Right cardiac atrium (tissue), 5 donors: ENCODE measurements at places on chromosomes 7 and 10. TPM values are rescaled to one million over a fixed set of nuclear protein-coding genes. Genes with fewer than 3 reads are reported as not detected.

DNA sequence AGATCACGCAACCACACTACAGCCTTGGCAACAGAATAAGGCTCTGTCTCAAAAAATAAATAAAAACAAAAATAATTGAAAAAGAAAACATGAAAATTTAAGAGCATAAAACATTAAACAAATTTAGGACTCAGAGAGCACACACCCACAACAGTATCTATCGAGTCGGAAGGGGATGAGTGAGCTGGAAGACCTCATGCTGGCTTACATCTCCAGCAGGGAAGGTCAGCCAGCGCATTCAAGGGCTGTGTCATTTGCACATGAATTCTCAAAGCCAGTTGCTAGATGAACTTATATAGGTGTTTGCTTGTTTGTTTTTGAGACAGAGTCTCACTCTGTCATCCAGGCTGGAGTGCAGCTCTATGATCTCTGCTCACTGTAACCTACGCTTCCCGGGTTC is 50.3 kb downstream of the SRRM3 start:
- no peak for DNase-seq

- no peak for DNase-seq
These were observed 100.5 kb upstream of the CARD11 start for GRCh38 chr7:3143869-3144775.

DNA sequence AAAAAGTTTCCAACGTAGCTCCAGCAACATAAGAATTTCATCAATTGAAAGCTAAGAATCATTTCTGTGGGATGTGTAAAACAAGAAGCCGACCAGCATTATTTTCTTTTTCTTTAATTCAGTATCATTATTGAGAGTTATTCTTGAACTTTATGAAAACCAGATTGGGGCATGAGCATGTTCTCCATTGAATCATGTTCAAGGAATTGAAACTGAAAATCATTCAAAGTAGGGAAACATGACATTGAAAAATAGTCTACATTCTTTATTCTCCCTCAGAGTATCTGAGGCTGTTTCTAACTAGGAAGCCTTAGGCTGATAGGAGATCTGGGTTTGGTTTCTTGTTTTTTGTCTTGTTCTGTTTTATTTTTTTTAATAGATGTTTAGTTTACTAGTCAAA is 253.7 kb downstream of the DYNC1I1 start:
- no peak for DNase-seq

DNA sequence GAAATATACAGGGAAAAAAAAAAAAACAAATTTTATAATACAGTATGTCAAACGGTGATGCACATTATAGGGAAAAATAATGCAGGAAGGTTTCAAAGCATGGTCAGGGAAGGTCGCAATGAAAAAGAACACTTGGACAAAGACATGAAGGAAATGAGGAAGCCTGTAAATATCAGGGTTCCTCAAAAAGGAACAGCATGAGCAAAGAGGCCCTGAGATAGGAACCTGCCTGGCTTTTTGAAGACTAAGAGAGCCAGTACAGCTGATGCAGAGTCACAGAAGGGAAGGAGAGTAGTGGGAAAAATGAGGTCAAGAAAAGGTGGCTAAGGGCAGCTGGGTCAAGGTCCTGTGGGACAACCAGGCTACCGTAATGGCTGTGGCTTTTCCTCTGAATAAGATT is 1.9 kb downstream of the VPS41 start:
- DNase-seq = no peak

DNA sequence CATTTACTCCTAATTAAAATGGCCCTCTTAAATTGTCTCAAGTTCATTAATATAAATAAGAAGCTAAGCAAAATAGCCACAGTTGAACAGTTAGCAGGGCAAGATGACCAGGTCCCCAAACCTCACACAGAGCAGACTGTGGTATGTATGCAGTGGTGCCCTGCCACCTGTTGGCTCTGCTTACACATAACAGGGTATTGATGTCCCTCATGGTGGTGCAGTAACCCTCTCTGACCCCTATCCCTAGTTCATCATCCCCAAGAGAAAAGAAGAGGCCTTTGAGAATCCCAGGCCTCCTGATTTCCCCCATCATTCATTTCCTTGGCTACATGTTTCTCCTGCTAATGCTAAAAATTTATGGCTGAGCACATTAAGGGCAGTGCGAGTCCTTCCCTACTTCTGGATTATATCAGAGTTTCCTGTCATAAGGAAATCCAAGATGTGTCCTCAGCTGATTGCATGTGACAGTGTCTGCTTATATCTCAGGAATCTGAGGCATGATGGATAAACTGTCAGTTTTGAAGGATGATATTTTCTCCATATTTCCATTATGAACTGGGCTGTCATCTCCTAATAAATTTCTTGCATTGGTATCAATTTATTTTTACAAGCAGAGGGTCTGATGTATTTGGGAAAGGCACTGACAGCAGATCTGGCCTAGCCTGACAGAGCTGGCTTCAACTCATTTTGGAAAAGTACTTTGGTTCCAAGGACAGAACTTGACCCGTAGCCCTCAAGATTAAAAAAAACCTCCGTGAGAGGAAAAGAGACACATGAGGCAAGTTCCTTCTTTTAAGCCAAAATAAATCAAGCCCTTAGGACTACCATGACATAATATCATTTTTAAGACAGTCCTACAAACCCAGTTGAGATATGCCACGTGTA is 880.6 kb downstream of the LRMDA start:
- DNase-seq = no peak

The EBLN1 gene
- not detected for total RNA-seq

GRCh38 chr10:123558651-123559050 is 107.5 kb upstream of the GPR26 start:
- DNase-seq = no peak

The CDC14C gene
- total RNA-seq = not detected

DNA sequence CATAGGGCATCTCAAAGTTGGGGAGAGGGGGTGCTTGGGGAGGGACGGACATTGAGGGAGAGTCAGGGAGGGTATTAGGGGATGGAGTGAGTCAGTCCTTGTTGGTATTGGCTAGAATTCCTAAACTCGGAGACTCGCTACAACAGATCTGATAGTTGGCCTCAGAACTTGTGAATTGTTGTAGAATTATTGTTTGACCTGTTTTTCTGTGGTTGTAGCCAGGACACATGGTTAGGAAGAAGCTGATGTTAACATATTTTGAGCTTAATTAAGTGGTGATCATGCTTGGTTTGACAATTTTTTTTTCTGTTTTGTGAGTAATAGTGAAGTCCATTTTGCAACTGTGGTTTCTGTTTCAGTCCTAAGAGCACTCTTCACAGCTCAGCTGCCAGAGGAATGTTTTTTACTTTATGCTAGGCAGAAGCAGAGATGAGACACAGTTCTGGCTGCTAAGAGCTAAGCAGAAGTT is 1190.3 kb upstream of the C7orf33 start:
- no peak for DNase-seq

The CYP3A5 gene
- not detected for total RNA-seq

GRCh38 chr10:89241486-89242344 is 9.9 kb downstream of the LIPA start:
- DNase-seq = no peak

The LRRC17 gene
- 4.7 TPM for total RNA-seq

The STAG3 gene
- total RNA-seq = not detected

DNA sequence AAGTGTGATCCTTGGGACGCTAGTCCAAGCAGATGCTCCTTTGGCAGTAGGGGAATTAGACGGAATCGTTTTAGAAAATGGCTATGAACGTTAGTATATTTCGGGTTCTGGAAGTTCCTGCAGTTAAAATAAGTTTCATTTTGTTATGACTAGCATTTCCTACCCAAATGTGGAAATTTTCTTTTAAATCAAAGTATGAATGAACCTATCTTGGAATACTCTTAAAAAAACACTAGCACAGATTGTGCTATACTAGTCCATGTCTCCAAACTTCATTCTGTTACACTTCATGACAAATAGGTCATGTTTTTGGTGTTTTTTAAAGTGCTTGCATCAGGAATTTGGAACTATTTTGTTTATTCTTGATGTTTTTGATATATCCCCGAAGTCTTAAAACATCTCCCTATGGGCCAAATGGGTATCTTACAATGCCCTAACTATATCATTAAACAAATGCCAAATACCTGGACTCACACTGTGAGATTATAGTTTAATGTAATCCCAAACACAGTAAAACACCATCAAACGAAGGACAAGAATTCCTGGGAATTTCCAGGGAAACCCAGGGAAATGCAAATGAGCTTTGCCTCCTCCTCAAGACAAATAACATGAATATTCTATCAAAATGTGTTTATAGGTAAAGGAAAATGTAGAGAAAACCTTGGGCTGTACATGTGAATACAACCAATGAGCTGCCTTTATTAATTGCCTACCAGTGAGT is 75.9 kb upstream of the PTPRZ1 start:
- DNase-seq = no peak

GRCh38 chr10:117001144-117001543 is 3.8 kb downstream of the SHTN1 start:
- DNase-seq = no peak

The TMEM270 gene
- total RNA-seq = not detected

GRCh38 chr10:99080275-99080945 is 155.2 kb downstream of the HPSE2 start:
- DNase-seq = no peak

The GIMAP2 gene
- 4.8 TPM for total RNA-seq

GRCh38 chr10:70615211-70615610 is 12.7 kb upstream of the PRF1 start:
- no peak for DNase-seq

DNA sequence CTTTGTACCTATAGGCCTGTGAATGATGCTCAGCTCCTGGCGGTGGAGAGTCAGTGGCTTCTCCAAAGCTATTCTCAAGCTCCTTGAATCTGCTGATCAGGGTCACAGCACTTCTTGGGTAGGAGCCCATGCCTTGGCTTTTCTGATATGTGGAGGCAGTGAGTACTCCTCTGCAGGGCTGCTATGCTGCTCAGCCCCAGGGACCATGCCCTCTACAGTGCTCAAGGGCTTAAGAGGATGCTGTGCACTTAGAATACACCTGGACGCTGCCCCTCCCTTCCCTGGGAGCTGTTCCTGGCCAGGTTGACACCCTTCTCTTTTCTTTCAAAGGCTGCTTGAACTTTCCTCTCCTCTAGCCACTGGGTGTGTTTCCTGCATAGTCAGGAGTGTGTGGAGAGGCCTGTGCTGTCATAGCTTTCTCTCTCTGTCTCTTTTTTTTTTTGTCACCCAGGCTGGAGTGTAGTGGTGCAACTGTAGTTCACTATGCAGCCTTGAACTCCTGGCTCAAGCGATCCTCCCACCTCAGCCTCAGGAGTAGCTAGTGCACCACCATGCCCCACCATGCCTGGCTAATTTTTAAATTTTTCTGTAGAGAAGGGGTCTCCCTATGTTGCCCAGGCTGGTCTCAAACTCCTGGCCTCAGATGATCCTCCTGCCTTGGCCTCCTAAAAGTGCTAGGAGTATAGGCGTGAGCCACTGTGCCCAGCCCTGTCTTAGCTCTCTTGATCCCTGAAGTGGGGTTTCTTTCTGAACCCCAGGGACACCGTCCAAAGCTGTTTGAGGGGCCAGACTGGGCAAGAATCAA is 113.9 kb downstream of the KIF20B start:
- no peak for DNase-seq

- no peak for DNase-seq
These were observed 14.1 kb upstream of the CRCP start for GRCh38 chr7:66100408-66101050.

- DNase-seq = no peak
These were observed 588.7 kb upstream of the PFKP start for GRCh38 chr10:2478656-2479055.

DNA sequence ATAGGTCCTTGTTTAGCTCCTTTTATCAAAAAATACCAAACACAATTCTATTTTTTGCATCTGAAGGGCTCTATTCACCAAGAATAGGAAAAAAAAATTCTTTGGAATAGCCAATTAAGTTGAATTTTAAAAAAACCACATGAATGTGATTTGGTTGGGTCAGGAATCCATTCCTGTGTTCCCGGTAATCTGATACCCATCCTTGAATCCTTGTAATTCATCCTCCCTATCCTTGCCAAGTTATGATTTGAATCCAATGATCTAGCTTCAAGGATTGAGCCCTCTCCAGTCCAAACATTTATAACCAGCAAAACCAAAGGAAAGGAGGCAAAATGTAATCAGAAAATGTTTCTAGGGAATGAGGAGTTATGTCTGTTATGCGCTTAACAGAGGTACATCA is 86.6 kb downstream of the CFAP58 start:
- no peak for DNase-seq

- DNase-seq = peak; percentile 12
These were observed 957 bp upstream of the ANKRD2 start for GRCh38 chr10:97571622-97572021.

DNA sequence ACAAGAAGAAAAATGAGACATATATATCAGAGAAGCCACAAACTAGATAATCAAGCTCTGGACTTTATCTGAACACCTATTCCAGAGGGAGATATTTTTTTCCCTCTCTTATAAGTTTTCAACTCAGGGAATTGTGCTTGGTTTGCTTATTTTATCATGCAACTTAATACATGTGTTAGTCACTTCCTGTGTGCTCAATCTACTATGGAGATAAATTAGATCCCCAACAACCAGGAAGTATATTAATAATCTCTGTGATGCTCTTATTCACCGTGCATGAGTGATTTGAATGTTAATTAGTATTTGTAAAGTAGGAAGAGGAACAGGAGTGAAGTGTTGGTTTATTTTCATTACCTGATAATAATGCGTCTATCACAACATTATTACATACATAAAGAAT is 38.8 kb upstream of the ZNF365 start:
- no peak for DNase-seq

GRCh38 chr10:91163869-91164474 is 56.5 kb upstream of the PCGF5 start:
- DNase-seq = peak; percentile 80
